ENCODE measurements at places on chromosomes 4 and X. TPM values are rescaled to one million over a fixed set of nuclear protein-coding genes. Genes with fewer than 3 reads are reported as not detected.

DNA sequence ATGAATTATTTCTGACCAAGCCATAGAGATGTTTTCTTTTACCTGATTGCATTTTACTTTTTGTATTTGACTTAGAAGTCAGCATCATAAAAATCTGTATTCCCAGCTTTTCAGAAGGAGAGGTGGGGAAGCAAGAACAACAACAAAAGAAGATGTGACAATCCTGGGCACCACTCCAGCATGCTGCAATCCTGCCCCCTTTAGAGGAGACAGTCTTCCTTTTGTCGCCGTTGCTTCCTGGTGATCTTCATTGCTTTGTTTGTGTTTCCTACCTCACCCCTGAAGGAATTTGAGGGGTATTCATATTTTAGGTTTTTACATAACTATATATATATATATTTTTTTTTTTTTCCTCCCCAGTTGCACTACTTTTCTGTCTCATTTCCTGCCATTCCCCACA is 3.7 kb downstream of the QRFPR start:
- no peak for ATAC-seq

DNA sequence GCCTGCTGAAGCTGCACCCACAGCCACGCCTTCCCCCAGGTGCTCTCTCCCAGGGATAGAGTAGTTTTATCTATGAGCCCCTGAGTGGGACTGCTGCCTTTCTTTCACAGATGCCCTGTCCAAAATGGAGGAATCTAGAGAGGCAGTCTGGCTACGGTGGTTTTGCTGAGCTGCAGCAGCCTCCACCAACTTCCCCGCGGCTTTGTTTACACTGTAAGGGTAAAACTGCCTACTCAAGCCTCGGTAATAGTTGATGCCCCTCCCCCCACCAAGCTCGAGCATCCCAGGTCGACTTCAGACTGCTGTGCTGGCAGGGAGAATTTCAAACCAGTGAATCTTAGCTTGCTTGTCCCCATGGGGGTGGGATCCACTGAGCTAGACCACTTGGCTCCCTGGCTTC is 84.5 kb downstream of the PRKG2 start:
- ATAC-seq = no peak

Gene ADGRL3
- not detected for total RNA-seq

GRCh38 chr4:87982036-87982435 is 6.5 kb downstream of the SPP1 start:
- no peak for ATAC-seq

GRCh38 chrX:103279624-103280023 is 3.1 kb upstream of the TCEAL5 start:
- no peak for ATAC-seq

- no peak for ATAC-seq
Observed at GRCh38 chrX:24377911-24378468, 17.6 kb downstream of the SUPT20HL1 start.

DNA sequence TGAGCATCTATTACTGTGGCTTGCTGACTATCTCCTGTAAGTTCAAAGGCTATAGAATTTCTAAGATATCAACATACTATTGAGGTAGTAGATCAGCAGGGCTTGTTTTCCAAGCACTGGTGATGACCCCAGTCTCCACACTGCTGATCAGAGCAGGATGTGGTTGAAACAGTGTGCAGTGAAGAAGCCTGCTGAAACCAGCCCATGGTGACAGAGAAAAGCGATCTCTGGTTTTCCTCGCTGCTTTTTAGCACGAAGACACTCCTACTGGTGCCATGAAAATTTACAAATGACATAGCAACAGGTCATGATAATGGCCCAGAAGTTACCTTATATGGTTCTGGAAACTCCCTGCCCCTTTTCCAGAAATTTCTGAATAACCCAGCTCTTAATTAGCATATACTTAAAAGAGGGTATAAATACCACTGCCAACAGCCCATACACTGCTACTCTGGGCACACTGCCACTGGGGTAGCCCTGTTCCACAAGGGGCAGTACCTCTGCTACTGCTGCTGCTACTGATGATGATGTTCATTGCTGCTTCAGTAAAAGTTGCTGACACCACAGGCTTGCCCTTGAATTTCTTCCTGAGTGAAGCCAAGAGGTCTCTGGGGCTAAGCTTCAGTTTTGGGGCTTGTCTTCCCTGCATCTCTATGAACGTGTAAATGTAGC is 1689.5 kb upstream of the PCDH10 start:
- ATAC-seq = no peak

All from activated T-helper 17 cell treated with anti-CD3 and anti-CD28 coated beads, Interleukin-2, amount 50 U/mL, for 72 hours (primary cell).